ENCODE measurements at places on chromosomes 12 and 14.

- no peak for DNase-seq
Measured at GRCh38 chr12:100266585-100266834, 369 bp downstream of the DEPDC4 start.

DNA sequence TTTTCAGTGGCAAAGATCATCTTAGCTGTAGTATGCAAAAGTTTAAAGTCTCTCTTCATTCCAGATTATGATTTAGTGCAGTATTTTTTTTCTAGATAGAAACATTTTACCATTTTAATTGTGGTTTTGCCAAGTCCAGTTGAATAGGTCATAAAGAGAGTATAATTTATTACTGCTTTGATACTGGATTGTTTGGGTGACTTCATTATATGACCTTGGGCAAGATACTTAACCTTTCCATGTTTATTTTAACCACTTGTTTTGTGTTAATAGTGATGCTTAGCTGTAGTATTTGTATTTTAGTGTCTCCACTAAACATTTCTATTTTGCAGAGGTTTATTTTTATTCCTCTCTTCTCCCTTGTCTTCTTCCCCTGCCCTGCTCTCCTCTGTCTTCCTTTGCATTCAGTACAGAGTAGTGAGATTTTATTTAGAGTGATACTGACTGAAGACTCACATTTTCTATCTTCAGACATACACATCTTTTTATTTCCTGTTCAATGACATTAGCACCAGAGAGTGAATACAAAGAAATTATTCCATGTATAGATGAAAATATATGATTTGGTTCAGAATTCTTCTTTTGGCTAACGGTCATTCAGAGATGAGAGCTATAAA lies 215.2 kb downstream of the ERC1 start:
- DNase-seq: no peak

- DNase-seq: no peak
Measured at GRCh38 chr12:41217727-41218126, 29.6 kb downstream of the PDZRN4 start.

GRCh38 chr12:3140284-3140683 lies 63.1 kb downstream of the TSPAN9 start:
- DNase-seq: no peak

- DNase-seq: no peak
Measured at GRCh38 chr14:89401241-89401640, 15.8 kb downstream of the FOXN3 start.

GRCh38 chr14:68789821-68790643 lies 2.8 kb downstream of the ZFP36L1 start:
- DNase-seq: no peak

- DNase-seq: no peak
Measured at GRCh38 chr12:117294189-117294603, 67.2 kb downstream of the NOS1 start.

GRCh38 chr12:48027183-48028002 lies 23.1 kb upstream of the COL2A1 start:
- no peak for DNase-seq

DNA sequence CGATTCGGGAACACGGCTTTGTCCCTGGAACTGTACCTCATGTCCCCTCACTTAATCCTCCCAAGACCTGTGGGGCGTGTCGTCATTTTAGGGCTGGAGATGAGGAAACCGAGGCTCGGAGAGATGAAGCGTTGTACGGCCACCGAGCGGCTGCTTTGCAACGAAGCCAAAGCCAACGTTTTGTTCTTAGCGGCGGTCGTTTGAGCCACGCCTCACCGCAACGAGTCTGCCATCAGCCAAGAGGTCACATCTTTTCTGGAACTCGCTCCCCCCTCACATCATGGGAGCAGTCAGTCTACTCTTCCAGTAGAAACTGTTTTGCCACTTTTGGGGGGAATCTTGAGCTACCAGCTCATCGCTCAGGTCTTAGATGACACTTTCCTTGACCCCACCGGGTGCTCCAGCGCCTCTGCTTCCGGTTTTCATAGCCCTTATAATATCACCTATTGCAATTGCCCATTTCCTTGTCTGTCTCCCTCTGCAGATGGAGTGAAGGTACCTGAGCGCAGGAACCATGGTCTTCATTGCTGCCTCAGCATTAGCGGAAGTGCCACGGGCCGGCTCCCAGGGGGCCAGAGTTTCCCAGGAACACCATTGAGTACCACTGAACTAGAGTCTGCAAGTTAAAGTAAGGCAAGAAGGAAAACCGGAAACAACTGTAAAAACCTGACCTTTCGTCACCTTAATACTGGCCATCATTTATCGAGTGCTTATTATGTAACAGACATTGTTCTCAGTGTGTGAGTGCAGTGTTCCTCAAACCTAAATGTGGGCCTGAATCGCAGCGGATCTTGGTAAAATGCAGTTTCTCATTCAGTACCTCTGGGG lies 19.6 kb downstream of the NINJ2 start:
- no peak for DNase-seq

GRCh38 chr14:105529319-105529568 lies 2.9 kb downstream of the TMEM121 start:
- DNase-seq: no peak

GRCh38 chr14:103556946-103557758 lies 5.3 kb downstream of the BAG5 start:
- DNase-seq: no peak

DNA sequence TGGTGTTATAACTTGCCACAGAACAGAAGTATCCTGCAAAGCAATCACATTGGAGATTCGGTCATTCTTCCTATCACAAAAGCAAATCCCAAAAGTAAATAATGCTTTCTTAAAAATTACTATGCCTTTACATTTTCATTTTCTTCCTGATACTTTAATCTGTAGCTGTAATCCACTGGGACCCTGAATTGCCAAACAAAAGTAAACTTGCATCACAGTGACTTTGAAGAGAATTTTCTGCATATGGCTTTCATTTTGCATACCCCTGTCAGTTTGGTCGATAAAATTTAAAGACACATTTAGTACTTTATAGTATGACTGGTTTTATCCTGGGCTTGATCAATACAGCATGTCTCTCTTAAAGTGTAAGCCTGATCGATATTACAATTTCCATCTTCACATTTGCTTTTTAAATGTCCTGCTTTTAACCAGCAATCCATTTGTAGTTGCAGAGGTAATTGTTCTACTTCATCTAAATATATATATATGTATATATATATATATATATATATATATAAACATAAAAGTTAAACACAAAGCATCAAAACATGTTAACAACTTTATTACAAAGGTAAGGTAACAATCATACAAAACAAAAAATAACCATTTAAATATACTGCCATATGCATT lies 53.7 kb upstream of the PLEKHA5 start:
- no peak for DNase-seq

DNA sequence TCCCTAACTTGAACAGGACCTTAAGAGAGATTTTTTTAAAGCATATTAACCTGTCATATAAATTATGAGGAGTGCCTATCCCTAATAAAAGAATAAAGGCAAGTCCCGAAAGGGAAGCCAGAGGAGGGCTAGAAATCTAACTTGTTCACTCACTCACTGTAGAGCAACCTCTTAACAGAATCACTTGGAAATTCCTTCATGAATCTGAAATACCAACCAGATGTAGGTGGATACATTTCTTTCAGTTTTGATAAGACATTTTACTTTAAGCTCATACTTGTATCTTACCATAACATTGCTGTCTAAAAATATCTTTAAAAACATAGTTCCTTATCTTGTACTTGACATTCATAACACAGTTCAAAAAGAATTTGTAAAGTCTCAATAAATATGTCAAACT lies 25.7 kb downstream of the NTN4 start:
- DNase-seq: no peak

DNA sequence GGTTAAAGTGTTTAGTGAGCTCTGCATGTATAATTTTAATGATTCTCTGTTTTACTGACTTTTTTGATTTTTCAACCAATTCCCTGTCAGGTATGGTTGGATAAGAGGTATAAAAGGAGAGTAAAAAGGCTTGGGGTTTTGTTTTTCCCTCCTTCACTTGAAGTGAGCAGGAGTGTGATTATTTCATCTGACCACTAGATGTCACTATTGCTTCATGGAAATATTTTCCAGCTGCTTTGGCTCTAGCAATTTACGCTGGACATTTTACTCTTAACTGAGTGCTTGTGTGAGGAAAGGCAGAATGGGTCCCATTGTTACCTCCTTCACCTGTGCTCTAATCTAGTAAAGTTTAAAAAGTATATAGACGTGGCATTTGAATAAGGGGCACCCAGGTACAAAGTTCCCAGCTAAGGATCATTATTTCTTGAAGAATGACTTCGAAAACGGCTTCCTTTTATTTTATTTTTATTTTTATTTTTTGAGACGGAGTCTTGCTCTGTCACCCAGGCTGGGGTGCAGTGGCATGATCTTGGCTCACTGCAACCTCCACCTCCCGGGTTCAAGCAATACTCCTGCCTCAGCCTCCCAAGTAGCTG lies 66.5 kb downstream of the TBC1D30 start:
- peak; percentile 46 for DNase-seq

- no peak for DNase-seq
Measured at GRCh38 chr14:46352844-46353243, 298.7 kb downstream of the RPL10L start.

- DNase-seq: no peak
Measured at GRCh38 chr12:109036975-109037374, 15.4 kb upstream of the USP30 start.

- no peak for DNase-seq
Measured at GRCh38 chr12:123109319-123109772, 41.5 kb downstream of the PITPNM2 start.

GRCh38 chr12:38689704-38690103 lies 215.7 kb downstream of the CPNE8 start:
- DNase-seq: no peak

- DNase-seq: no peak
Measured at GRCh38 chr14:68548194-68549076, 244.4 kb downstream of the ZFP36L1 start.

GRCh38 chr12:76043377-76043776 lies 11.8 kb upstream of the PHLDA1 start:
- no peak for DNase-seq

- DNase-seq: no peak
Measured at GRCh38 chr14:68791902-68792677, 777 bp downstream of the ZFP36L1 start.

DNA sequence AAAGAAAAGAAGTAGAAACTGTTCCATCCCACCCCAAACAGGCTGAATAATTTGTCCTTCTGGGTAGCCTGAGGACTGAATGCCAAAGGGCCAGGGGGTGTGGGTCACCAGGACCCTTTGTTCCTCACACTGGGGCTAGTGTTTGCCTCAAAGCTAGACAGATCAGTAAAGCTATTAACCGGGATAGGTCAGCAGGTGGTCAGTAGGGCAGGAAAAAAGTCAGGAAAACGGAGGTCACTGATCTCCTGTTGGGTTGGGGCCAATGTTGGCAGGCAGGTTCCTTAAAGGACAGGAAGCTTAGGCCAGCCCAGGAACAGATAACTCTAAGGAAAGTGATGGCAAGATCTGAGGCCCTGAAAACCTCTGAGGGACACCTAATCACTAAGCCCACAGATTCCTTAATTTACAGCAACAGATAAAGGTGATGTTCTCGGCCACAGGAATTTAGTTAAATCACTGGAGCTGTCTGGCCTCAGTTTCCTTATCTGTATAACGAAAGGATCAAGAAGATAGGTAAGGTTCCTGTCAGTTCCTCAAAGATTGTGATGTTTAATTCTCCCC lies 22.7 kb upstream of the TMPO start:
- no peak for DNase-seq

DNA sequence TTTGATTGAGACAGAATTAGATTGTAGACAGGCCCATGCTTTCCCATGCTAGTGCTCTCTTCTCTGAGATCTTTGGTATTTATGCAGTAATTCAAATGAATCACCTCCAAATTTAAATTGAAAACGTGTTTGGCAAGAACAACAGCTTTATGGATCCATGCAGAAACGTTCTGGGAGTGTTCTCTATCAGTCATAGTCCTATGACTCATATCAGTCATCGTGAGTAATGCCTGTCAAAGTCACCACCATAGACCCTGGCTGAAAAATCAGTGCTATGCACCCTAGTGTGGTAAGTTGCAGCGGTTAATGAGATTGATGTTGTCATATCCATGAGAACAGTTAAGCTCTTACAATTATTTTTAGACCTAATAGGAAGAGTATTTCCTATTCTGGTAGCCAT lies 90.1 kb upstream of the FOXG1 start:
- no peak for DNase-seq
